ENCODE measurements at places on chromosomes 7 and 10.

GRCh38 chr7:70005480-70005879 lies 407.2 kb downstream of the AUTS2 start:
- DNase-seq: no peak

- DNase-seq: no peak
Observed at GRCh38 chr10:5547931-5548660, 23.3 kb downstream of the CALML3 start.

DNA sequence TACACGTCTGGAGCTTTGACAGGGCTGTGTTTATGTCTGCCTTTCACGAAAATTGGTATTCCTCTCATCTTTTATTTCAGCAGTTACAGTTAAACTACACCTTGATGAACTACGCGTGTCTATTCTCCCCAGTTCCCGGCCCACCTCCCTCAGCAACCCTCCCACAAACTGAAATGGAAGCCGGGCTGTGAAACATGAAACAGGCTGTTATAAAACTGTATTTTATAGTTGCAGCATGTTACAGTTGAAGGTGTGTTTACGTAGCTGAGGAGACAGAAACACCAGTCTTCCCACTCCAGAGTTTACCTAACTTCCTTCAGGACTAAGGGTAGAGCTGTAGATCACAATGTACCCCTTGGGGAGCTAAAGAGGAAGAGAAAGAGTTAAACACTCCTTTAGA lies 228.3 kb upstream of the ZNF32 start:
- no peak for DNase-seq

DNA sequence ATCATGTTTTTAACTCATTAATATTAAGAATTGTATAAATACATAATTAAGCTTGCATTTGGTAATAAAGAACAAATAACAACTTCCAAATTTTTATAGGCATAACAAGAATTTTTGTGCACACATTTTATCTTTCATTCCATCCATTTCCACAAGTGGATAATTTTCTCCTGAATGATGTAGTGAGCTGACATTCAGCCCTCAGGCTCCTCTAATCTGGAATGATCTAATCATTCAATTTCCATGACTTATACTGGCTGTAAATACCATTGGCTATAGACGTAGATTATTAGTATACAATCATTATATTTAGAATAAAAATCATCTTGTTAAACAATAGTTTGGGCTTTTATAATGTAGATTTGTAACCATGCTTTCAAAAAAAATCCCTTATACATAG lies 287.2 kb upstream of the GHITM start:
- DNase-seq: no peak

DNA sequence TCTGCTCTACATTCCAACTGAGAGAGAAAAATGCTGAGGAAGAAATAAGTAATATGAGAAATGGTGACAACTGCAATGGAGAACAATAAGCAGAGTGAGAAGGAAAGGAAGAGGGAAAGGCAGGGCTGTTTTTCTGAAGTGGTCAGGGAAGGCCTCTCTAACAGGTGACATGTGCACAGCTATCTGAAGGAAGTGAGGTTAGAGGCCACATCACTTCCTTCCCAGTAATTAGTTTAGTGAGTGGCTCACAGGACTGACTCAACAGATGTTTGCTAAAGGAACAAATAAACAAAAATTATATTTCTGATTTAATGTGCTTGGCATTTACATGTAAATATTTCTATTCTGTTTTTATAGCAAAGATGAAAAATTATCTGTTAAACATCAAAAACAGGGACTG lies 77.9 kb downstream of the ARHGAP21 start:
- no peak for DNase-seq

DNA sequence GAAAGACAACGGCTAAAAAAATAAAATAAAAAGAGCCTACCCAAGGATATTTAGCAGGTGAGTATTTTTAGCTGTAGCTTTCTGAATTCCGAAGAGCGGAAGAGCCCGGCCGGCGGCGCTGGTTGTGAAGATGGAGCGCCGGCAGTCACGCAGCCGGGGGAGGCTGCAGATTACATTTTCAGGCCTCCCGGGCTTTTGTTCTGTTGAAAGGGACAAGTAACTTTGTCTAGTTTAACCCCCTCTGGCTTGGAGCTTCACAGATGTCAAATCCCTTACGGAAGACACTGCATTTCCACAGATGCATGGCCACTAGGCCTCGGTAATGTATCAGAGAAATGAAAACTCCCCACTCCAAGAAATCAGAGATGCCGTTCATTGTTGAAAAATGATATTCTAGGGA lies 497.6 kb upstream of the MKI67 start:
- no peak for DNase-seq

GRCh38 chr10:118234683-118235082 lies 107.4 kb downstream of the FAM204A start:
- no peak for DNase-seq

GRCh38 chr10:3264161-3264761 lies 91.7 kb upstream of the PITRM1 start:
- no peak for DNase-seq

DNA sequence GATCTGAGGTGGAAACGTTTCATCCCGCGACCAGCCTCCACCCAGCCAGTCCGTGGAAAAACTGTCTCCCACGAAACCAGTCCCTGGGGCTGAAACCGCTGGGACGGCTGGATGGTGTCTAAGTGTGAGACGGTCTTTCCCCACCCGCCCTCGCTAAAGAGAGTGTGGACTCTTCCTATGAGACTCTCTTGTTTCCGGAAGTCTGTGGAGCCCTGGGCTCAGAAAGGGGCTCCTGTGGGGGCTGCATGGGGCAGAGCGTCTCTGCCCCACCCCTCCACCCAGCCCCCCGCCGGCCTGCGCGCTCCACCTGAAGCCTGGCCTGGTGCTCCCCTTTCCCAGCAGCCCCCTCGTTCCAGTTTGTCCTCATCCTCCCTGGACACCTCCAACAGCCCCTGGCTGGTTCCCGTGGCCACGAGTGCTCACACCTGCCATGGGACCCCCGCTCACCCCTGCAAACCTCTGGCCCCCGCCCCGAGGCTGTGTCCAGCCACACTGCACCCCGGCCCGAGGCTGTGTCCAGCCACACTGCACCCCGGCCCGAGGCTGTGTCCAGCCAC lies 28.7 kb downstream of the CFAP46 start:
- no peak for DNase-seq

- DNase-seq: no peak
Observed at GRCh38 chr7:25720427-25720826, 431.6 kb upstream of the NFE2L3 start.

DNA sequence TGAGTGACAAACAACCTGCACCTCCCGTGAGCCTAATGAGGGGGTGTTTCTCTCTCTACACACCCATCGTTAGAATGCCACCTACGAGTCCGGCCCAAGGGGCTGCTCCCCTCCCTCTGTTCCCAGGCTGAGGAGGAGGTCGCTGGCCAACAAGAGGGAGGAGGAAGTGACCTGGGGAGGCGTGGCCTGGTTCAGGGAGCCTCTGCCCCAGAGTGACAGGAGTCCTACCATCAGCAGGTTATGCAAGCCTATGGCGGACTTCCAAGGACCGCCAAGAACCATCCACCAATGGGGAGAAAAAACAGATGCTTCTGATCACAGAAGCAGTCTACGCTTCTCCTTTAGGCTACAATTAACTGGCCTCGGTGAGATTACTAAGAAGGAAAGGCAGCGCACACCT lies 12.3 kb upstream of the EGFR start:
- no peak for DNase-seq

- no peak for DNase-seq
Observed at GRCh38 chr7:90347759-90348158, 1.2 kb downstream of the GTPBP10 start.

- DNase-seq: no peak
Observed at GRCh38 chr7:101236292-101236835, 1.2 kb downstream of the CLDN15 start.

- DNase-seq: no peak
Observed at GRCh38 chr10:126880926-126881325, 24.3 kb upstream of the DOCK1 start.

DNA sequence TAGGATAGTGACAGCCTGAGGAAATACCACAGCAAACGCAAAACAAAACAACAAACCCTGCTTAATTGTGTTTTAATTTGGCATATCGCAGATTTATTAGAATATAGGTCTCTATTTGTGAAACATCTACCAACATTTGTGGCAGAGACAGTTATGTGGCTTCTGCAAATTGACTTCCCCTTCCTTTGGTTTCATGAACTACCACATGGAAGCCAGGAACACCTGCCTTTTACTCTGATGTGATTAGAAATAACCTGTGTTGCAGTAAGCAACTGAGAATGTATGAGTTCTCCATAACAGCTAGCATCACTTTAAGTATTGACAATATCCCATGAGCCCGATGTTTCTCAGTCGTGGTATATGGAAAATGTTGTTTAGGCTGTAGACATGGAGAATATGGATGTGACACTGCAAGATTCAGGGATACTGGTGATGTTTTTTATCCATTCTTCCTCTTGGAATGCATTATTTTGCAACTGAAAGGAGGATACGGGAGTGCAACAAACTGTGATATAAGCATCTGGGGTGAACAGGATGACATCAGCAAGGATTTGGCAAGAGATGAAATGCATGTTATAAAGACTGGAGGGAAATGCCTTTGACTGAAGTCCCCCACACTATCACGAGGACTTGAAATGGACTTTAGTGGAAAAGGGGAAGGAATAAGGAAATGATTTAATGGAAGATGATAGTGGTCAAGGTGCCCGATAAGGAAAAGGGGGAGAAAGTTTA lies 95.9 kb downstream of the CUBN start:
- DNase-seq: no peak

- no peak for DNase-seq
Observed at GRCh38 chr7:138821912-138822311, 23.9 kb upstream of the ATP6V0A4 start.

DNA sequence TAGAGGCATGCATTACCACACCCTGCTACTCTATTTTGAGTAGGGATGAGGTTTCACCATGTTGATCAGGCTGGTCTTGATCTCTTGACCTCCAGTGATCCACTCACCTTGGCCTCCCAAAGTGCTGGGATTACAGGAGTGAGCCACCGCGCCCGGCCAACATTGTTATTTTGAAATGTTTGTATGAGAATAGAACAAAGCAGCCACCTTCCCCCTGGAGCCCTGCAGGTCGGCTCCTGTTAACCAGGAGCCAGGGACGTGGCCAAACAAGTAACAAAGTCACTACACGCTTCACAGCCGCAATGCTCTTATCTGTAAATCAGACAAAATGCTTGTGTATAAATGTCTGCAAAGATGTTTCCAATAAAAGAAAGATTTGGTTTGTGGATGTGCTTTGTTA lies 295.4 kb downstream of the CNTNAP2 start:
- no peak for DNase-seq

DNA sequence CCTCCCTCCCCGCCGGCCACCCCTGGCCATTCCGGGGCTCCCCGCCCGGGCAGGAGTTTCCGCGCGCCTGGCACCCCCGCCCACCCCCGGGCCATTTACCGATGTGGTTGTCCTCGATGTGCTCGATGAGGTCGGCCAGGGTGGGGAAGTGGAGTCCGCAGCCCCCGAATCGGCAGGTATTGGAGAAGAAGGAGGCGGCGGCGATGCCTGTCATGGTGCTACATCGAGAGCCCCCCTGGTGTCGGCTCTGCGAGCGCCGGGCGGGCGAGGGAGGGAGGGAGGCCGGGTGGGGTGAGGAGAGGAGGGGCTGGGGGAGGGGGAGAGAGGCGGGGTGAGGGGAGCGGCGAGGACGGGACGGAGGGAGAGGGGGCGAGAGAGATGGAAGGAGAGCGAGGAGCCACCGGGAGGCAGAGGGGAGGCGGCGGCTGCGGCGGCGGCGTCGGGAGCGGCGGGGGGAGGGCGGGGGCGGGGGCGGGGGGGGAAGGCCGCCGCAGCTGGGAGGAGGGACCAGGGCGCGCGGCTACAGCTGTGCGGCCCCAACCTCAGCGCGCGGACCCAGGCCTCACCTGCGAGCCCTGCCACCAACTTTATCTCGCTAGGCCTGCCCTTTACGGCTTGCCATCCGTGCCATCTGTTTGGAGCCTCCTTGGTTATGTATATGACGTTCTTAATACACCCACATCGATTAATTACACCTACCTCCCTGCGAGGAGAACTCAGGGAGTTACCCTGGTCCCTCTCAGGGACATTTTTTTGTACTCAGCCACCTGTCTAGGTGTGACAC lies at the start of gene JAZF1:
TSS of gene JAZF1 (minus strand) at position 432 of the 784 bp plus-strand sequence.
- DNase-seq: peak; percentile 62

- no peak for DNase-seq
Observed at GRCh38 chr7:136677471-136678365, 190.7 kb upstream of the CHRM2 start.

- DNase-seq: no peak
Observed at GRCh38 chr7:157009778-157010587, 480 bp downstream of the MNX1 start.

GRCh38 chr10:6296828-6297251 lies 94.1 kb downstream of the PFKFB3 start:
- no peak for DNase-seq

GRCh38 chr7:20032741-20033140 lies 184.4 kb downstream of the MACC1 start:
- no peak for DNase-seq

DNA sequence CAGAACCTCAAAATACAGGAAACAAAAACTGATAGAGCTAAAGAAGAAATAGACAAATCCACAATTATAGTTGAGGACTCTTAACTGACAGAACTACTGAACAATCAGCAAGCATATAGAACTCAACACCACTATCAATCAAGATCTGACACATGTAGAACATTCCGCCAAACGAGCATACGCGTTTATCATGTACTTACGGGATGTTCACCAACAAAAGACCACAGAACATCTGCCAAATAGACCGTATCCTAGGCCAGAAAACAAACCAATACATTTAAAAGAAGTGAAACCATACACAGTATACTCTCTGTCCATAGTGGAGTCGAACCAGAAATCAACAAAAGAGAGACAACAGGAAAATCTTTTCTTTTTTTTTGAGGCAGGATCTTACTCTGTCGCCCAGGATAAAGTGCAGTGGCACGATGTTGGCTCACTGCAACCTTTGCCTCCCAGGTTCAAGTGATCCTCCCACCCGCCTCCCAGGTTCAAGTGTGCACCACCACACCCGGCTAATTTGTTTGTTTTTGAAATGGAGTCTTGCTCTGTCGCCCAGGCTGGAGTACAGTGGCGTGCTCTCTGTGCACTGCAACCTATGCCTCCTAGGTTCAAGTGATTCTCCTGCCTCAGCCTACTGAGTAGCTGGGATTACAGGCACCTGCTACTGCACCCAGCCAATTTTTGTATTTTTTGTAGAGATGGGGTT lies 5.1 kb downstream of the GNA12 start:
- no peak for DNase-seq

- no peak for DNase-seq
Observed at GRCh38 chr10:4046712-4047354, 261.8 kb upstream of the KLF6 start.

- peak; percentile 81 for DNase-seq
Observed at GRCh38 chr7:73715648-73716317, 3.7 kb downstream of the STX1A start.

GRCh38 chr10:68163735-68164134 lies 54.4 kb downstream of the MYPN start:
- DNase-seq: no peak

GRCh38 chr10:79905322-79906314 lies 43.3 kb downstream of the SFTPD start:
- peak; percentile 43 for DNase-seq

GRCh38 chr7:149865437-149865836 lies 8.3 kb upstream of the ATP6V0E2 start:
- DNase-seq: peak; percentile 67

GRCh38 chr10:107913317-107914294 lies 749.1 kb upstream of the SORCS1 start:
- no peak for DNase-seq

- DNase-seq: no peak
Observed at GRCh38 chr7:112638675-112639400, 151.4 kb downstream of the TMEM168 start.
